ENCODE measurements at places on chromosomes 12 and 14.

- DNase-seq = peak; percentile 85
Observed at GRCh38 chr12:46921048-46921763, 95.4 kb upstream of the SLC38A4 start.

- peak; percentile 87 for DNase-seq
Observed at GRCh38 chr12:104108755-104109445, 29.1 kb downstream of the NFYB start.

GRCh38 chr12:81759190-81760051 lies at the start of gene PPFIA2:
Gene PPFIA2, minus strand, starts transcription at chr12:81759350.
- DNase-seq = peak; percentile 36

GRCh38 chr14:67575684-67576083 lies 24.4 kb downstream of the PIGH start:
- peak; percentile 79 for DNase-seq

- DNase-seq = peak; percentile 80
Observed at GRCh38 chr14:21917699-21918436, 244.2 kb upstream of the OR4E1 start.

DNA sequence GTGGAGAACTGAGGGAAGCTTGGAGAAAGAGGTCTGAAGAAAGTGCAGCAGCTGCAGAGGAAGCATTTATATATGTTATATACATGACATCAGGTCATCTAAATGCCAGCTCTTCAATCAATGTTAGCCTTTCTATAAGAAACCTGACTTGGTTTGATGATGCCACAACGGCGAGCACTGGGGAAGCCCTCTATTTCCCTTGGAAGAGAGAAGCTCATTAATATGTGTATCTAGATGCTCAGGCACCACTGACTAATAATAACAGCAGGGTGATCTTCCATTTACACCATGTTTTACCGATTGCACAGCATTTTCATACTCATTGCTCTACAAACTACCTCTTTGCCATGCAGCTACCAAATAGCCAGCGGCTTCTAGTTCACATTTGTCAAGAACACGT lies 811 bp downstream of the ACYP1 start:
- no peak for DNase-seq

GRCh38 chr12:28191051-28192048 lies 1.1 kb downstream of the CCDC91 start:
- DNase-seq = peak; percentile 60

- no peak for DNase-seq
Observed at GRCh38 chr12:6062395-6062756, 62.1 kb downstream of the VWF start.

GRCh38 chr14:101492716-101493115 lies 68.6 kb upstream of the DIO3 start:
- DNase-seq = no peak

DNA sequence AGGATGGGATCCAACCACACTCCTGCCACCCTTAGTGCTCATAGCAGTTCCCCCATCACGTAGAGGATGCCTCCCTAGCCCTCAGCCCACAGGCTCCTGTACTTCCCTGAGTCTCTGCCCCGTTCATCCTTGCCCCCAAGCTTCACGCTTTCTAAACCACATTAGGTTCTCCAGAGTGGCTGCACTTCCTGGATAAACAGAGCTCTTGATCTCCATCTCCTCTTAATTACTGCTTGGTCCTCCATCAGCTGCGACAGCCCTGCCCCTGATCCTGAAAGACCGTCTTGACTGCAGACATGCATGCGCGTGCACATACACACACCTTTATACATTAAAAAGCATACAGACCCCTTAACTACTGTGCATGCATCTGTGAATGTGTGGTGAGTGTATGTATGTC lies 530.0 kb downstream of the BCL11B start:
- DNase-seq = no peak

GRCh38 chr12:26937443-26937862 lies 328 bp downstream of the INTS13 start:
- no peak for DNase-seq

- DNase-seq = peak; percentile 53
Observed at GRCh38 chr12:28958553-28959195, 190.4 kb upstream of the FAR2 start.

GRCh38 chr14:80055667-80056496 lies 155.4 kb downstream of the DIO2 start:
- peak; percentile 64 for DNase-seq

DNA sequence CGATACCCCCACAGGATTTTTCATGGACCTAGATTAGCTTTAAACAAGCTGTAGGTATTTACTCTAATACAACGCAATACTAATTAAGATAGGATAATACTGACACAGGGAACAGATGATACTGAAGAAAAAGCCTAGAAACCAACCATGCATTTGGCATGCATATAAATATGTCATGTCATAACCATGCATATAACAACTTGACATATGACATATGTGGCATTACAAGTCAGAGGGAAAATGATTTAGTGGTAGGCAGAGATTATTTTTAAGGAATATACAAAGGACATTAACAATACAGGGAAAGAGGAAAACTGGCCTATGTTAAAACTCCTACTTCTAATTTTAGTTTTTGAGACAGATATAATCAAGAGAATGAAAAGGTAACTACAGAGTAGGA lies 27.9 kb downstream of the CAPS2 start:
- DNase-seq = no peak

DNA sequence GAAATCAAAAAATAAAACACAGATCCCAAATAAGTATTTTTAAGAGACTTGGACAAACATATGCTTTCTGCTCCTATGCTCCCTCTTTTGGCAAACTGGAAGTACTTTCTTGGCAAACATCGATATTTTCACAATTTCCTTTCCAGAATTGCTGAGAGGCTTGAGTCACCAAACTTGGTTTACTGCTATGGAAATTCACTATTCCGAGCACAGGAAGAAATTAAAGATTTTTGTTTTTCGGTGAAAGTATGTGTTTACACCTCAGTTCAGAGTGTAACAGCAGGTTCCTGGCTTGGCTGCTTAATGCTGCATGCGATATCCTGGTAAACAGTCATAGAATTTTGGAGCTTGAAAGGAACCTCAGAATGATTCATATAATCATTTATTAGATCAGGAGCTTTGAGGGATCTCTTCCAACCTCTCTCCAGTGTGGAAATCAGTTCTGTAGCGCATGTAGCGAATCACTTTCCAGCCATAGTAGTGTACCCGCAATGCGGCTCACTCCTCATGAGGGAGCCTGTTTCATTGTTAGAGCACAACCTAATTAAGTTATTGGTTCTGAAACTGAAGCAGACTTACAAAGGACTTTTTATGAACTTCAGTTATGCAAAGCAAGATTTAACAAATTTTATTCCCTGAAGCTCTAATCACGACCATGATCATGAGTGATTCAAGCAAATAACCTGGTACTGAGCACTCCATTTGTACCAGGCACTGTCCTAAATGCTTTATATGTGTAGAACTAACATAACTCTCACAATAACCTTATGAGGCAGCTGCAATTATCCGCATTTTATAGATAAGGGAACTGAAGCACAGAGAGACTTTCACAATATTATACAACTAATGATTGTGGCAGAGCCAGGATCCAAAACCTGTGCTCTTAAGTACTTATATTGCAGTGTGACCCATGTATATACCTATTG lies 56.4 kb upstream of the ATP2A2 start:
- peak; percentile 81 for DNase-seq

DNA sequence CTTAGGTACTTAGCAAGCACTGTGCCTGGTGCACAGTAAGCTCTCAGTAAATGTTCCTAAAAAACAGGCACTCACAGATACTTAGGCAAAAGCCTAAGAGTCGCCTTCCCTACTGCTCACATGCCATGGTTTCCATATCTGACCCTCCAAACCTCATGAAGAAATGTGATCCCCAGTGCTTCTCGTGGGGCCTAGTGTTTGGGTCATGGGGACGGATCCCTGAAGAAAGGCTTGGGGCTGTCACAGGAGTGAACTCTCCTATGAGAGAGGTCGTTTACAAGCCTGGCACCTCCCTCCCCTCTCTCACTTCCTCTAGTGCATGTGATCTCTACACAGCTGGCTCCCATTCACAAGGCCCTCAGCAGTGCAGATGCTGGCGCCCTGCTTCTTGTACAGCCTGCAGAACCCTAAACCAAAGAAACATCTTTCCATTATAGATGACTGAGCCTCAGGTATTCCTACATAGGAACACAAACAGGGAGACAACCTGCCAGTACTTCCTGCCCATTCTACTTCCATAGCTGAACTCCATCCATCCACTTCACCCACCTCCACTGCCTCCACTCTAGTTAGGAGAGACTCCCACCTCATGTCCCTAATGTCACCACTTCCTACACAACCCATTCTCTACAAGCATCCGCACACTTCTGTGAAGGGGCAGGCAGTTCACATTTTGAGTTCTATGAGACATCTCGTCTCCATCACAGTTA lies 2.9 kb downstream of the SLC15A4 start:
- DNase-seq = no peak

DNA sequence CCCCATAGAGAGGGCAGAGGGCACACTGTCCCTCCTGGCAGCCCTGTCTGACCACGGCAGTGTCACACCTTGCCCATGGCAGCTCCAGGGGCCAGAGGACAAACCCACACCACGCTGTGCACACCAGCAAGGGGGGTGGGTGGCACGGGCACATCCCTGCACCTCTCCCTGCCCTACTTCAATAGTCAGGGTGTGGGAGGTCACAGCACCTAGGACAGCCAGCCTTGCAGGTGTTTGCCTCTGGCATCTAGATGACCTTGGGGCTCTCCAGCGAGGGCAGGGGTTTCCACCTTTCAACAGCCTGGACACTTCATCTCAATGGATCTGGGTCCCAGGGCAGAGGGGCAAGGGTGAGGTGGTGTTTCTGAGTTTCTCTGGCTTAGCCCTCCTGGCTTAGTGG lies 69.2 kb downstream of the LGMN start:
- DNase-seq = no peak

DNA sequence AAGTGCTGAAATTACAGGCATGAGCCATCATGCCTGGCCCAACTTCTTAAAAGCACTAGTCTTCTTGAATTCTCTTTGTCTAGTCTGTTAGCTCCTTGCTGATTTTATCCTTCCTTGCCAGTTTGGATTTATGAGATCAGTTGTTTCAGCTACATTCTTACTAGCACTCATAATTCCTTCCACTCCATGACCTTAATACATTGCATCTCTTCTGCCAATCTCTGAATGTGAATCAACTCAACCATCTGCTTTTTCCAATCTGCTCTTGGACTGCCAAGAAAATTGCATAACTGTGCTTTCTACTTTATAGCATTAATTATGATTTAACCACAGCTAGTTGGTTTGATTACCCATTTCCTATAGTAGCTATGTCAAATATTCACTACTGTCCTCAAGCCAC lies 14.9 kb upstream of the HEATR5A start:
- DNase-seq = no peak

DNA sequence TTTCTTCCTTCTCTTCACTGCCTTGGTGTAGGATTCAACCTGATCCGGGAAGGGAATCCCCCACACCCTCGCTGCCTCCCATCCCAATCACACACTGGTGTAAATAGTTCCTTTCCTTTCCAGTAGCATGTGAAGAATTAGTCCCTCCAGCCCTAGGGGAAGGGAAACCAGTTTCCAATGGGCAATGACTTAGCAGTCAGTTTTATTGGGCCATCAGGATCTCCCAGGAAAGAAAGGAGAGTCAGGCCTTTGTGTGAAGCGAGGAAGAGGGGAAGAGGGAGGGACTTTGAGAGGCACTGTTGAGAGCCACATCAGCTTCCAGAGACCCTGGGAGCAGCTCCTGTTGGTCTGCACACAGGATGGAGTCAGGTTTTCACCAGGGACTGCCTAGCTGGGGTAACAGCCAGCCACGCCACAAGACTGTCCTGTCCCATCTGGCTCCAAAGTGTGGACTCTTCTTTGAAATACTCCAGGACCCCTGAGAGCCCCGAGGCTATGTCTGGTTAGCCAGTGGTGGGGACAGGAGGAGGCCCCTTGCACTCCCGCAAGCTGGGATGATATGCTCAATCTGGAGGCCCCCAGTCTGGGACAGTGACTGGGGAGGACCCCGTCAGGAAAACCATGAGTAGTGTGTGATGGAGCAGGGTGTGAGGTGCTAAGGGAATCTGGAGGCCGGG lies 27.9 kb downstream of the MOAP1 start:
- DNase-seq = peak; percentile 21

DNA sequence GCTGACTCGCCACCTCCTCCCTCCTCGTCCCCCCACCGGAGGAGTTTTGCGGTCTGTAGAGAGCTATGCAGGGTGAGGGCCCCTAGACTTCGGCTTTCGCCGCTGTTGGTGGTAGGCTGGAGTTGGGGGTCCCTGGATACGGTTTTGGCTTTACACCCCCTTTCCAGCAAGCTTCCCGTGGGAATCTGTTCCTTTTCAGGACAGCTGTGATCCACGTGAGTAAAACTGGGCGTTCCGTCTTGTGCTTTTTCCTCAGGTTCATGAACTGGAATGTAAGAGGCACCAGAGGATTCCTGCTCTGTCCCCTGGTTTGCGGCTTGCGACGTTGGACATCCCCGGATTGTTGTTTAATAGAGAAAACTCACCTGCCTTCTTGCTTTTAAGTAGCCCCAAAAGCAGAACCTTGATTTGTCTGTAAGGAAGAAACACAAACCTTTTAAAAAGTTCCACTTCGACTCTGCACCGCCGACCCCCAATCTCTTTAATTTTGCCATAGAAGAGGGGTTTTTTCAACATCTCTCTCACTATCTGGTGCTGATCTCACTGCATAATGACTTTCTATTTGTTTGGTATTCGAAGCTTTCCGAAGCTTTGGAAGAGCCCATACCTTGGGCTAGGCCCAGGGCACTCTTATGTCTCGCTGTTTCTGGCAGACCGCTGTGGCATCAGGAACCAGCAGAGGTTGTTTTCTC lies 490 bp downstream of the PRORP start:
- no peak for DNase-seq

- peak; percentile 14 for DNase-seq
Observed at GRCh38 chr14:32697704-32698103, 241.0 kb upstream of the NPAS3 start.

- DNase-seq = no peak
Observed at GRCh38 chr14:104374718-104375080, 204.9 kb upstream of the C14orf180 start.

DNA sequence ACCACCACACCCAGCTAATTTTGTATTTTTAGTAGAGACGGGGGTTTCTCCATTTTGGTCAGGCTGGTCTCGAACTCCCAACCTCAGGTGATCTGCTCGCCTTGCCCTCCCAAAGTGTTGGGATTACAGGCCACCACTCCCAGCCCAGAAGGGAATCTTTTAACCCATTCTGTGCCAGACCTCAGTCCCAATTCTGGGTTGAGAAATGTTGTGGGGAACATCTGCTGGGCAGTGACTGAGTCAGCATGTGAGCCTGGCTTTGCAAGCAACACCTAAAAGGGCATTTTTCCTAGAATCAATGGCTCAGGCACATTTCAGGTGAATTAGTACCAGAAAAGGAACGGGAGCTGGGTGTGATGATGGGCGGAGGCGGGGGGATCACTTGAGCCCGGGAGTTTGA lies 7.6 kb upstream of the SPATS2 start:
- no peak for DNase-seq

- DNase-seq = peak; percentile 65
Observed at GRCh38 chr14:36944307-36945010, 227.9 kb downstream of the SLC25A21 start.

All from epithelial cell of esophagus (primary cell).